ENCODE measurements at places on chromosomes 3 and 15. TPM values are rescaled to one million over a fixed set of nuclear protein-coding genes. Genes with fewer than 3 reads are reported as not detected.

ZNF80 gene
- total RNA-seq, result not detected

HYAL1 gene
- total RNA-seq, result 1.8 TPM

PFN2 gene
- 39.3 TPM for total RNA-seq

GMPPB gene
- total RNA-seq, result 37.2 TPM

SLC51B gene
- total RNA-seq, result 3.4 TPM

DNA sequence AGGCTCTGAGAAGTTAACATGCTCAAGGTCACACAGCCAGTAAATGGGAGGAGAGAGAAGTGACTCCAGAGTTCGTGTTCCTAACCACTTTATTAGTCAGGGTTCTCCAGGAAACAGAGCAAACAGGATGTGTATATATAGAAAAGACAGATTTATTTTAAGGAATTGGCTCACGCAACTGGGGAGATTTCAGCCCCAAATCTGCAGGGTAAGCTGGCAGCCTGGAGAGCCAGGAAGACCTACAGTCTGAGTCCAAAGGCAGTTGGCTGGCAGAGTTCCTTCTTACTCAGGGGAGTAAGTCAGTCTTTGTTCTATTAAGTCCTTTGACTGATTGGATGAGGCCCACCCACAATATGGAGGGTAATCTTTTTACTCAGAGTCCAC, 118.2 kb upstream of the PROK2 start:
- H3K27me3 ChIP-seq, result no peaks in the 10 kb centered on the region
- no peak overlapping the region for H3K27ac ChIP-seq
- no peak overlapping the region for H3K4me3 ChIP-seq
- DNase-seq, result no peak
- no peaks in the 10 kb centered on the region for H3K36me3 ChIP-seq
- no peaks in the 10 kb centered on the region for H3K4me1 ChIP-seq

- no peaks in the 10 kb centered on the region for H3K27me3 ChIP-seq
- H3K27ac ChIP-seq, result no peak overlapping the region
- H3K4me3 ChIP-seq, result no peak overlapping the region
Measured at GRCh38 chr3:64082961-64083541, 59.8 kb upstream of the PSMD6 start.

GRCh38 chr3:123412076-123412475, 36.8 kb downstream of the ADCY5 start:
- no peak overlapping the region for H3K4me3 ChIP-seq
- H3K27ac ChIP-seq, result peak overlapping the region; percentile 85
- no peaks in the 10 kb centered on the region for H3K27me3 ChIP-seq
- peaks cover 73% of the 10 kb centered on the region for H3K4me1 ChIP-seq
- H3K36me3 ChIP-seq, result no peaks in the 10 kb centered on the region

DNA sequence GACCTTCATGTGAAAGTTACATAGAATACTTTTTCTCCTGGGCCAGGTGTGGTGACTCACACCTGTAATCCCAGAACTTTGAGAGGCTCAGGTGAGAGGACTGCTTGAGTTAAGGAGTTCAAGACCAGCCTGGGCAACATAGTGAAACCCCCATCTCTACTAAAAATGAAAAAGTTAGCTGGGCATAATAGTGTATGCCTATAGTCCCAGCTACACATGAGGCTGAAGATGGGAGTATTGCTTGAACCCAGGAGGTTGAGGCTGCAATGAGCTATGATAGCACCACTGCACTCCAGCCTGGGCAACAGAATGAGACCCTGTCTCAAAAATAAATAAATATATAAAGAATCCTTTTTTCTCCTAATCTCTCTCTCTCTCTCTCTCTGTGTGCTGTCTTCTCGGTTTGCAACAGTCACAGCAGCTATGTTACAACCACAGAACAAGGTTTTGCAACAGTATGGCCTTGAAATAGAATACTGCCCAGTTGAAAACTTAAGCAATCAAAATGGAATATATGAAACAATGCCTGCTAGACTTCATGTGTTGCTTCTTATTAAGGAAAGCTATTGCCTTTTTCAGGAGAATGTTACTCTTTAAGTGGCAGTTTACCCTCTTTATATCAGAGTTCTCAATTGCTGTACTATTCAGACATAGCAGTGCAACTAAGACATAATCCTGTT, 12.3 kb upstream of the DENND4A start:
- no peak overlapping the region for H3K4me3 ChIP-seq
- DNase-seq, result no peak
- no peaks in the 10 kb centered on the region for H3K27me3 ChIP-seq
- H3K27ac ChIP-seq, result no peak overlapping the region

DNA sequence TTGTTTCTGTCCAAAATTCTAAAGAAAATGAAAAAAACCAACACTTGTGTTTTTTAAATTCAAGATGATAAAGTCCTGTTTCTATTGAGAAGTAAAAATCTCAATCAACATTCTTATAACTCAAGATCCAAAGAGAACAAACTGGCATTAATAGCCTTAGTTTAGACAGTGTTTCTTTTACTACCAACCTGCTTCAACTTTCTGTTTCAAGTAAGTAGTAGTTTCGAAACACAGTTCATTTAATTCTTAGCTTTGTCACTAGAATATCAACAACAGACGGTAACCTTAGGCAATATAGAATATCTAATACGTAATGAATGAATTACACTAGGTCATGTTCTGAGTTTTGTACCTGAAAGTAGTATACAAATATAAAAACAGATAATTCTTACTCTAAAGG, 23.7 kb downstream of the CIP2A start:
- H3K4me1 ChIP-seq, result no peaks in the 10 kb centered on the region
- H3K27ac ChIP-seq, result no peak overlapping the region
- H3K27me3 ChIP-seq, result no peaks in the 10 kb centered on the region

GRCh38 chr3:119295816-119296726, 1.9 kb downstream of the ARHGAP31 start:
- no peaks in the 10 kb centered on the region for H3K36me3 ChIP-seq

DNA sequence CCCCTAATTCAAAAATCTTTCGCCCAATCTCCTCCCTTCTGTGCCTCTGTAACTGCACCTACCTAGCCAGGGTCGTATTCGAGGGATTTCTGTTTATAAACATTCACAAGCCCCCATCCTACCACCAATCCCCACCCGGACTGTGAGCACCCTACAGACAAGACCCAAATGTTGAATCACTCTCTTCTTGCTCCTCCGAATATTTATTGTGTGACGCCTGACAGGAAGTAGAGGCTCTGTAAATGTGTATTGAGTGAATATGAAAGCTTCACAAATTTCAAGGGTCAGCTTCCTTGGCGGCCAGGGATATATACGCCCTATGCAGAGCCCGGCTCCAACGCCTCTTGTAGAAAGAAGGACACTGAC, 1.6 kb downstream of the BDH1 start:
- H3K36me3 ChIP-seq, result no peaks in the 10 kb centered on the region
- H3K27me3 ChIP-seq, result no peaks in the 10 kb centered on the region
- peaks cover 30% of the 10 kb centered on the region for H3K4me1 ChIP-seq
- no peak for DNase-seq
- H3K27ac ChIP-seq, result peak overlapping the region; percentile 98

Measured in transverse colon (tissue), 4 donors.